ENCODE measurements at places on chromosomes 16 and 17. TPM values are rescaled to one million over a fixed set of nuclear protein-coding genes. Genes with fewer than 3 reads are reported as not detected.

The MYL11 gene
- total RNA-seq = not detected

The NTN1 gene
- total RNA-seq = 0.51 TPM

The CMC2 gene
- total RNA-seq = 35.2 TPM

The ABCC3 gene
- 34.8 TPM for total RNA-seq

The TSNAXIP1 gene
- total RNA-seq = 1.2 TPM

The EVI2A gene
- 11.8 TPM for total RNA-seq

The COX4I1 gene
- total RNA-seq = 484 TPM

The SLC5A10 gene
- total RNA-seq = under 0.01 TPM

The CSF3 gene
- not detected for total RNA-seq

The CLEC18B gene
- 0.77 TPM for total RNA-seq

The TCAP gene
- 0.26 TPM for total RNA-seq

The MYOCD gene
- 0.17 TPM for total RNA-seq

The NAGPA gene
- total RNA-seq = 17.7 TPM

The PRSS53 gene
- total RNA-seq = 1.0 TPM

The KRTAP9-8 gene
- not detected for total RNA-seq

The NPIPA2 gene
- 0.77 TPM for total RNA-seq

The CLEC19A gene
- not detected for total RNA-seq

The TEKT1 gene
- not detected for total RNA-seq

The SLC13A5 gene
- not detected for total RNA-seq

The CLEC18A gene
- 0.33 TPM for total RNA-seq

The KIAA0513 gene
- total RNA-seq = 19.5 TPM

The MMP2 gene
- 1,311 TPM for total RNA-seq

The KRTAP3-2 gene
- total RNA-seq = not detected

The STAC2 gene
- total RNA-seq = under 0.01 TPM

The BRICD5 gene
- 1.3 TPM for total RNA-seq

The VPS4A gene
- total RNA-seq = 30.0 TPM

The NUPR1 gene
- total RNA-seq = 87.0 TPM

The QPRT gene
- 94.0 TPM for total RNA-seq

The C1QTNF8 gene
- total RNA-seq = not detected

The TMED6 gene
- total RNA-seq = not detected

The SLC16A11 gene
- total RNA-seq = under 0.01 TPM

The RCVRN gene
- total RNA-seq = not detected

The ADAD2 gene
- total RNA-seq = not detected

The ENO3 gene
- total RNA-seq = 4.3 TPM

The SPATA32 gene
- total RNA-seq = not detected

The NECAB2 gene
- under 0.01 TPM for total RNA-seq

The ATP2C2 gene
- not detected for total RNA-seq

The EARS2 gene
- 40.3 TPM for total RNA-seq

The CIBAR2 gene
- total RNA-seq = not detected

The SPIRE2 gene
- total RNA-seq = 3.8 TPM

The MRPS23 gene
- total RNA-seq = 18.5 TPM

The ATP2A3 gene
- 12.4 TPM for total RNA-seq

The TLCD3A gene
- total RNA-seq = 16.4 TPM

The SYCE1L gene
- total RNA-seq = 0.33 TPM

The SCNN1G gene
- total RNA-seq = not detected

The IL34 gene
- 5.1 TPM for total RNA-seq

The HES7 gene
- total RNA-seq = under 0.01 TPM

The TPPP3 gene
- 3.8 TPM for total RNA-seq

The CACNG3 gene
- not detected for total RNA-seq

The CCDC40 gene
- total RNA-seq = 1.5 TPM

The HSD11B2 gene
- total RNA-seq = under 0.01 TPM

The ELMO3 gene
- total RNA-seq = 0.26 TPM

The EVPLL gene
- total RNA-seq = not detected
